Activated T-helper 9 cell treated with anti-CD3 and anti-CD28 coated beads, Interleukin-2, amount 50 U/mL, for 16 hours (primary cell): ENCODE measurements at places on chromosomes 1 and 21.

DNA sequence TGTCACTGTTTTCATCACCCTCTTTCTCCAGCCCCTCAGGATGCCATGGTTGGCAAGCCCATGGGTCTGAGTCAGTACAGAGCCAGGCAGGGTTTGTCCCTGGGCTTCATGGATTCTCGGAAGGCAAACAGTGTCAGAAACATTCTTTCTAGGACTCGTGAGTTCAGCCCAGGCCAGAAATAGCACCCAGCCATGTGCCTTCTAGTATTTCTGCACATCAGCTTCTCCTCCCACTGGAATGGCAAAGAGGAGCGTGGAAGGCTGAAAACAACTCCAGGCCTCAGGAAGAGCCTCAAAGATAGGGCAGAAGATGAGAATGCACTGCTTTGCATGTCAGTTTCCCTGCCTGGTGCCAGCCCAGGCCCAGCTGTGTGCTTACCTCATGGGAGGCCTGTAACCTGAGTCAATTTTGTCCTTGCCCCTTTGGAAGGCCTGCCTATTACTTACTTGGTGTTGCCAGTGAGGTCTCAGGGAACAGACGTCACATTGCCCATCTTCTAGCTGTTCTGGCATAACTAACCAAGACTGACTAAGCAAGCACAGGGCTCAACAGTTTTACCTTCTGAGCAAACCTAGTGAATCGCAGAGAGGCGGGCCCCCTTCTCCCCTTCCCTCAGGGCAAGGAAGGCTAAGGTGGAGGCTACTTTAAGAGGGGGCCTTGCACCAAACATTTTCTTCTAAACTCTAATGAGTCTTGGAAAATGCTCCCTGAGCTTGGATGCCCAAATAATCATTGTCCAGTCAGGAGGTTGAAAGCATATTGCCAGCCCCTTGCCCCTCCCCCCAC lies 42.4 kb downstream of the GLUL start:
- no peak for DNase-seq

- no peak for DNase-seq
Measured at GRCh38 chr1:188423073-188423472, 1594.3 kb downstream of the PLA2G4A start.

GRCh38 chr1:37274938-37275631 lies 199.3 kb upstream of the ZC3H12A start:
- DNase-seq, result no peak

GRCh38 chr1:212450331-212450881 lies 17.7 kb downstream of the NENF start:
- DNase-seq, result no peak

GRCh38 chr1:172663732-172664131 lies 4.8 kb downstream of the FASLG start:
- no peak for DNase-seq
